ENCODE measurements at places on chromosomes 6 and 20.

DNA sequence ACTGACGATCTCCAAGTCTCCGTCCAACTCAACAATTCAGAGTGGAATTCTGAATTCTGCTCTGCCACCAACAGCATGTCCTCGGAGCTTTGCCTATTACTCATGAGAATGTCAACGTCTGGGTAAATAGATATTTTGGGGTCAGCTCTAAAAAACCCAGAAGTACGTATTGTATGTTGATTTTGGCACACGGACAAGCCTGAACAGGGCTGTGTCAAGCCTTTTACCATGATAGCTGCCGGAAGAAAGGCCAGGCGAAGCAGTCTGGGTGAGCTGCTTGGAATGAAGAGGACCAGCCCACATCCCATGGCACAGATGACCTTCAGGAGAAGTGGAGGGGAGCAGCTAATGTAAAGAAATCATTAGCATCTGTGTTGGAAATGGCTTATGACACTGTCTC, 88.0 kb upstream of the JAG1 start:
- no peak for DNase-seq

- no peak for DNase-seq
Measured at GRCh38 chr20:50484271-50484976, 25.8 kb upstream of the PTPN1 start.

- DNase-seq: no peak
Measured at GRCh38 chr6:111625461-111626391, 20.0 kb upstream of the TRAF3IP2 start.

- no peak for DNase-seq
Measured at GRCh38 chr20:1345756-1346093, 16.8 kb upstream of the SDCBP2 start.

- no peak for DNase-seq
Measured at GRCh38 chr6:69818223-69818930, 21.6 kb upstream of the LMBRD1 start.

DNA sequence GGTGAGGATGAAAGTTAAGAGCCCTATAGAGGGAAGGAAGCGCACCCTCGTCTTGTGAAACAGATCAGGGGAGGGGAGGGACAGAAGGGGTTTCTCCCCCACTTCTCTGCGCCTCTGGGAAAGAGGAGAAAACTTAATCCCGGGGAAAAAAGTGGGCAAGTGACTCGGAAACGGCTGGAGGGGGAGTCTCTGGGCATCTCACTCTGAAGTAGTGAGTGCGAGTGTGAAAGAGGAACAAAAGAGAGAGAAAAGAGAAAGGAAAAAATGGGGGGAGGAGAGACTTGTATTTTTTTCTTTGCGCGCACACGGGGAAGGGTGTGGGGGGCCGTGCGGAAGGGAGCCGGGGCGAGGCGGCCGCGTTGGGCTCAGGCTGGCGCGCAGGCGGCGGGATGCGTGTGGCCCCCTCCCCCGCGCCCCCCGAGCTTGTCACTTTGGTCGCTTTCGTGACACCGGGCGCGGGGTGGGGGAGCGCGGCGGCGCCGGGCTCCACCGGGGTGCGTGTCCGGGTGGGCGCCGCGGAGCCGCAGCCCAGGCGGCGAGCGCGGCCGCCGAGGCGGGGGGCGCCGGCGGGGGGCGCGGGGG, 454 bp downstream of the L3MBTL3 start:
- DNase-seq: no peak

- DNase-seq: no peak
Measured at GRCh38 chr6:144954241-144954556, 669.1 kb downstream of the UTRN start.

GRCh38 chr6:137487181-137487868, 6.9 kb downstream of the OLIG3 start:
- no peak for DNase-seq

- no peak for DNase-seq
Measured at GRCh38 chr6:10414756-10415616, at the start of gene TFAP2A. TFAP2A (minus strand) TSS chr6:10415074; CDS start chr6:10414991, 83 bp downstream.

GRCh38 chr6:1678201-1678600, 68.5 kb downstream of the FOXC1 start:
- DNase-seq: no peak

DNA sequence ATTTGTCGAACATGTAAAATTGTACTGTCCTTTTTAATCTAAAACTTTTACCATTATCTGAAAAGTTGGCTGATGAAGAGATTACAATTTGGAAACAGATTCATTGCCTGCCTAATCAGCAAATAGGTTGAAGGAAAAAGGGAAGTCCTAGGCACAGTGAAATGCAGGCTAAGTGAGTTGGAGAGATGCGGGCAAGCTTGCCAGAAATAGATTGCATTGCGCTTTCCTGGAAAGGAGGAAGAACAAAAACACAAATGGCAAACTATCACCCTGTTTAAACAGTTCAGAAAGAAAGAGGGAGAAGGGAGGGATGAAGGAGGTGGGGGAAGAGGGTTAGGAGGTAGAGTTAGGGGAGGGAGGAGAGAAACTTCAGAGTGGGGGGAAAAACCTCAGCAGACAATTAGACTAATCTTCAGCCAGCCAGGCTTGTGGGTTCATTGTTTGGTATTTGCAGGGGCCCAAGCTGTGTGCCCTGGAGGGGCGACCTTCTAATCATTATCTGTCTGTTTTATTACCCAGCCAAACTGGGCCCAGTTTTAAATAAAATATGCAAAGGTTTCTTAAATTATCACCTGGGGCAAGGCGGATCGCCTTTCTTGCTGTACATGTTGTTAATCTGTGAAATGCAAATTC, 465.2 kb downstream of the TFAP2B start:
- no peak for DNase-seq

DNA sequence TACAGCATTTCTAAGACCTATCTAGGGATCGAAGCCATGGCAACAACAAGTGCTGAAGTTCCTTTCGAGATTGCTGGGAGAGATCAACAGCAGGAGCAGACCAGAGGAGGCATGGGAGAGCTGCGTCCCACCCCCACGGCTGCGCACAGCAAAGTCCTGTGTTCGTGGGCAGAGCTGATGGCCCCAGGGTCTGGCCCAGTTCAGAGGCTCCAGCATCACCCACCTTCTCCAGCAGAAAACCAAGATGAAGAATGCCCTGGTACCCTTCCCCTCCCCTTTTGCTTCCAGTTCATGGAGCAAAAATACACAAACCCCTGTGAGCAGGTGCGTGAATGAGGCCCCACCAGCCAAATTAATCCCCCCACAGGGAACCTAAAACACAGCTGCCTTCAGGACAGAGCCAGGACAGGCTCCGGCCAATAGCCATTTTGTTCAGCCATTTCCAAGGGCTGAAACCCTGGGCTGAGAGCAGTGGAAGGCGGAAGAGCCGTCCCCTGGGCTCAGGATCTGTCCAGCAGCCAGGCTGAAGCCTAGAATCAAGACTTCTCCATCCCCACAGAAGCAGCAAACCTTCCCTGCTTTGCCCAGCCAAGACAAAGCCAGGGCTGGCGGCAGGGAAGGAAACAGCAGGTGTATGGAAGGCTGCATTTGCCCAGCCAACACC, 102.8 kb downstream of the PREX1 start:
- DNase-seq: no peak

DNA sequence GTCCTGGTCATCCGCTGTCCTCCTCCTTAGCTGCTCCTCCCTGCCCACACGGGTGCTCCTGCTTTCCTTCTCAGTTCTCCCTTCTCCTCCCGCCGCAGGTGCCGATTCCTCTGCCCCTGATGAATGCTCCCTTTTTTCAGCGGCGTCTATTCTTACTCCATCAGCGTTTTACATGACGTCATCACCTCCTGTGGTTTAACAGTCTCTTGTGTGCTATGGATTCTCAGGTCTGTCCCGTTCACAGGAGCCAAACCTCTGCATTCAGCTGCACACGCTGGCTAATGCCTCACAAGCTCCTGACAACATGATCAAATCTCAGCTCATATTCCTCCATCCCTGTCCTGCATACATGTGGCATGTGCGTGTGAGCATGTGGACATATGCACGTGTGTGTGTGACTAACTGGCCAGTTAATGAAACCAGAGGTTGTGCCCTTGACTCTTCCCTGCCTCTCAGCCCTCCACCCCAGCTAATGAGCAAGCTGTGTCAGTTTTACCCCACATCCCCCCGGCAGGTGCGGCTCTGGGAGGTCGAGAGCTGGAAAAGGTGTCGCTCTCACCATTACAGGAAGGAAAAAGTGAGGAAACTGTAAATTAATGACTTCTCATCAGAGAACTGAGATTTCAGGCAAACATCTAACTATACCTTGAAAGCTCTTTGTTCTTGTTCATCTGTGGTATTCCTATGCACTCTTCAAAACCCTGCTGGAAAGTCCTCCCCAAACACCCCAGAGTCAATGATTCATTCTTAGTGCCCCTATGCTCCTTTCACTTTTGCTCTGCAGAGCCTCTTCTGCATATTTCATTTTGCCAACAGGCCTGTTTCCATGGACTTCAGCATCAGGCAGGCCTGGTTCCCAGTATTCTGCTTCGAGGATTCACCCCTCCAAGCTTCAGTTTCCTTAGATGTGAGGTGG, 163.1 kb downstream of the TTLL2 start:
- DNase-seq: no peak

- DNase-seq: no peak
Measured at GRCh38 chr6:42387336-42387735, 64.4 kb downstream of the TRERF1 start.

GRCh38 chr6:38391626-38392579, 247.8 kb downstream of the BTBD9 start:
- no peak for DNase-seq

DNA sequence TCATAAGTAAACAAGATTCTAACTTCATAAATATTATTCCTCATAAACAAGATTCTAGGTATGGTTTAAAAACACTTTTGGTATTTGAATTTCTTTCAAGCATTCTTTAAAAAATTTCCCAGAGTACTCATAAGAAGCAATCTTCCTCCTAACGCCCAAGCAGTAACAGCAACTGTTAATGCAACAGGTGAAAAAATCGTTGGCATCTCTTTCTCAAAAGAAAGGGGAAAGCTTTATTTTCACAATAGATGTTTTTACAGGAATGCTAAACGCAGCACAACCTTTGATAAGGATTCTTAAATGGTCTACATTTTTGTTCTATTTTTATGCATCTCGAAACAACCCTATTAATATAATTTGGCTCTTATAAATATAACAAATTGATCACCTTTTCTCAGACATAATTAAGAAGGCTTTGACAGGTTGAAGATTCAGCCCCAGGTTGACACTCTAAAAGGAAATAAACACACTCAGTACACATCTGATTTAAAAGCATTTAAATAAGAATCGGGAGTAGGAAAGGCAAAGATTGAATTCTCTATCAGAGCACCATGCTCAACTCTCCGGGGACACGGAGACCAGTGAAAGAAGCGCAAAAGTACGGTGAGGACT, 634 bp downstream of the AHI1 start:
- DNase-seq: no peak

DNA sequence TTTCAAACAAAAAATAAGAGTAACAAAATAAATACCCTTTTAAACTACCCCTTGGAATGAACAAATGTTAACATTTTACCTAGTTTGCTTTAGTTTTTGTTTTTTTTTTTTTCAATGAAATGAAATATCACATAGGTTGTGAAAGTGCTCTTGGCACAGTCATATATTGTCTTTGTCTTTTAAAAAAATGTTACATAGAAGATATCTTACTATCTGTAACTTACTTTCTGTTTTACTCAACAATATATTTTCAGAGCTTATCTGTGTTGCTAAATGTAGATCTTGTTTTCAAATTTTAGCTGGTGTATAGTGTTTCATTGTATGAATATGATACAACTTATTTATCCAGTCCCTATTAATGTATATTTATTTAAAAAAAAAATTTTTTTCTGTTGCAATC, 8.6 kb downstream of the CEP57L1 start:
- DNase-seq: no peak

GRCh38 chr6:23031986-23032385, 462.6 kb downstream of the HDGFL1 start:
- no peak for DNase-seq

DNA sequence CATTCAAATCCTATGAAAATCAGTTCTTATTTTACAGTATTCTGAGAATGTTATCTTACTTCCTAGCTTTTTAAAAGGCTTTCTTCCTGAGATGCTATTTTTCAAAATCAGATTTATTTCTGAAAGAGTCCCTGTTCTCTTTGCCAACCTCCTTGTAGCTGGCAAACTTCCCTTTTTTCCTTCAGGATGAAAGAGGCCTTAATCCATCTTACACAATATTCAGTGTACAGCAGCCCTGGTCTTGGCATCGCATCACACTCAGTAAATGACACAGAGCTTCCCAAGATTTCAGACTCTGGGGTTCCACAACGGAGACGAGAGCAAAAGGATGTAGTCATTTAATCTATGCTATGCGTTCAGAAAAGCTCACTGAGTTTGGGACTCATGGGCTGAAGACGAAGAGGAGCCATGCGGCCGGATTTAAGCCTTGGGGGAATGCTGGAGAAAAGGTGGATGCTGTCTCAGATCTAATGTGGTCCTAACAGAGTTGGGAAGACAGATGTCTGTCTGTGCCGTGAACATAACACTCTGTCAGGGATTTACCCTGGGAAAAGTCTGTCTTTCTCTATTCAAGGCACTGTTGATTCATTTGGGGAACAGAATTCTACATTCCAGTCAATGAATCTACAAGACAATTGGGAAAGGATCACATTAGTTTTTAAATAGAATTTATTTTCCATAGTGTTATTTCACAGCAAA, 616.4 kb upstream of the AGPAT4 start:
- DNase-seq: no peak

GRCh38 chr6:140160909-140161308, 786.5 kb upstream of the CITED2 start:
- DNase-seq: no peak

DNA sequence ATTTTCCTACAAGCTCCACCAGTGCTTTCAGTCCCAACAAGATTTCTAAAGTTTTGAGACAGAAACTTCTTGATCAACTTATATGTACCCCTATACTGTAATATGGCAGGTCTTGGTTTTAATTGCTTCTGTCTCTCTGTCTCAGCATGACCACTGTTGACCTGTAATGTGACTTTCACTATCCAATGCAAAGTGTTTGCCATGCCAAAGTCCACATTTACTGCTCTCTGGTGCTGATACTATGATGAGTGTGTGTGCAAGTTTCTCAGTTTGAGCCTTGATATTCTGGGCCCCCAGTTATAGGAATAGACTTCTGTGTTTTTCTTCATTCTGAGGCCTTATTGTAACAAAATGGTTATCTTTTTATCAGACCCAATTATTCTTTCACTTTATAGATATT, 45.8 kb downstream of the OR2J2 start:
- no peak for DNase-seq

- DNase-seq: no peak
Measured at GRCh38 chr6:103893141-103893581, 966.6 kb downstream of the HACE1 start.
